ENCODE measurements at places on chromosomes 16 and 17. TPM values are rescaled to one million over a fixed set of nuclear protein-coding genes. Genes with fewer than 3 reads are reported as not detected.

Gene RHBDF1
- 34.7 TPM for polyA plus RNA-seq

Gene HAGHL
- 3.5 TPM for polyA plus RNA-seq

Gene CD300H
- not detected for polyA plus RNA-seq

Gene FSCN2
- polyA plus RNA-seq: 1.6 TPM

DNA sequence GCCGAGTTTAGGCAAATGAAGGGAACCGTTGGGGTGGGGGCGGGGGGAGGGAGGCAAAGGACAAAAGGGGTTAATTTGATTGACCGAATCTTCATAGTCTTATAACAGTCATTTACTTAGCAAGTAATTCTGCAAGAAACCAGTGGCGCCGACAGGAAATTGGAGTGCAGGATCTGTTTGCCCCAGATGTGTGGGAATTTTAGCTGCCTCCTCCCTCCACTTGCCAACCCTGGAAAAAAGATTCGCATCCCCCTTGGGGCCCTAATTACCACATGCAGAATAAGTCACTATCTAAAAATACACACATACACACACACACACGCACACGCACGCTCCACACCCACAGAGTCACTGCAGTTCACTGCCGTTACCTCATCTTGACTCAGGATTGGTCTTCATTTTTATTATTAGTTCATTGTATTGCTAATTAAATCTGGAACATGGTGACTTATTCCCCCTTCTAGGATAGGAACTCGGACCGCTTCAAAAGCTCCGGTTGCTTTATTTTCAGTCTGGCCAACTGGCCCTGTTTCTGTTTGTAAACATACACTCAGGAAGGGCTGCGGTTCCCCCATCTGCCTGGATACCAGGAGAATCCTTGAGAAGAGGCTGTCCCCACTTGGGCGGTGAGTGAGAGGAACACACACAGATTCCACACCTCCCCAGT, 241.6 kb upstream of the SALL1 start:
- no peak for DNase-seq

Gene CDR2L
- polyA plus RNA-seq: 10.3 TPM

DNA sequence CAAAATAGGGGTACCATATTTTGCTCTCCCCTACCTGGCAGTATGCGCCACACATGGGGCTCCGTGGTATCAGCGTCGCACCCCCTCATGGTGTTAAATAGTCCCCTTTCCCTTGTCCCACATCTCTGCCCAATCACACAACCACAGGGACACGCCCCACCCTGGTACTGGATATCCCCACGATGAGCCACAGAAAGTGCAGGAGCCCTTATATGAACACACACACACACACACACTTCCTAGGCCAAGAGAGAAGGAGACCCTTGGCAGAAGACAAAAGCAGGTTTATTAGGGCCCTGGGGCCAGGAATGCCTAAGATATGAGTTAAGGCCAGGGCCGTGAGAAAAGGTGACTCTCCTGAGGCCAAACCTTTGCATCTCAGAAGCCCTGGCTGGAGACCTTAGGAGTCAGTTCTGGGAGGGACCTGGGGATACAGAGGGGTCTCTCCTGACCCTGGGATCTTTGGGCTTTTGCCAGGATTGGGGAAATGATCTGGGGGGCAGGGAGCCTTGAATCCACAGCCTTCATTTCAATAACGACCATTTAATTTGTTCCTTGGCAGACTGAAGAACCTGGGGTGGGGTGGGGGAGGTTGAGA, 11.6 kb downstream of the COPZ2 start:
- DNase-seq: no peak

DNA sequence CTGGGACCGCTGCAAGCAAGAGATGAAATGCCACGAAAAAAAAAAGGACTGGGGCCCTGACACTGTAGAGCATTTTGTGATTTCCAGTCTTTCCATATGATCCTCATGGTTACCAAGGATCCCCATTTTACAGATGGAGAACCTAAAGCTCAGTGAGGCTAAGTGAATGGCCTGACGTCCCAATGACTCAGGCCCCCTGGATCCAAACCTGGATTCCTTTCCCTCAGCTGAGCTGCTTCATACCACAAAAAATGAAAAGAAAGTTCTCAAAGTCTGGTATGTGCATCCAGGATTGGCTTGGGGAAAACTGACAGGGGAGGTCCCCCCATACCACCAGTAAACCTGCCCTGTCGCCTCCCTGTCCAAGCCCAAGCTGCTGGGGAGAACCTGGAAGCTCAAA, 80.5 kb downstream of the TEX14 start:
- DNase-seq: no peak

Gene ATP6V0A1
- 52.9 TPM for polyA plus RNA-seq

Gene PITPNM3
- 4.4 TPM for polyA plus RNA-seq

Gene CTRB2
- not detected for polyA plus RNA-seq
